T-helper 9 cell (primary cell): ENCODE measurements at places on chromosomes 3 and 15.
A peak's percentile ranks its signal among the peaks of the same experiment; 100 is the strongest.

GRCh38 chr15:64503197-64503596 lies 42.8 kb downstream of the ZNF609 start:
- no peak for DNase-seq

DNA sequence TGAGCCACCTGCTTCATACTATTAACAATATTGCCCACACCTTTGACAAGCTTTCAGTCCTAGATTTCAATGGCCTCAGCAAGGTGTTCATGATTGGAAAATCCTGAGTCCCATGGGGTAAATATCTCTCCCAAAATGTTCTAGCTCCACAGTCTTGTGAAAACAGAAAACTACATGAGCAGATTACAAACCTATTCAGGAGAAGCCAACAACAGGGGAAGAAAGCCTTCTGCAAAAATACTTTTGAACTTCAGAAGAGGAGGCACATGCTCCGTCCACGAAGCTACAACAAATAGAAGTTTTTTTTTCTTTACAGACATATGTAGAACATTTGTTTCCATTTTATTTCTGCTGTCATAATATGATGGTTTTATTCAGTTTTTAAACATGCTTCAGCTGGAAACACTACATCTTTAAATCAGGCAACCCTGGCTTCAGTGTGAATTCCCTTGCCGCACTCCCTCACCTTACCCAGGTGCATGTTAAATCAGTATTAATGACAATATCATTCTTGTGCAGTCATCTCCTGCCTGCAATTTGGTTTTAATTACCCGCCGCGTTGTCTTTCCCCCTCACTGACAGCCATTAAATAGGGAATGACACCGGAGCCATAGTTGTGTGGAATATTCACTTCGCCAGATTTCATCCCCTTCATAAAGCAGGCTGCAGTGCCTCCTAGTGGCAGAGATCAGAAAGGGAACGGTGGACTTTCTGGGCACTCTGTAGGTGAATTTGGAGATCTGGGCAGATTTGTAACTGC lies 725.5 kb upstream of the ARRDC4 start:
- no peak for DNase-seq

- DNase-seq, result no peak
These were observed 4.5 kb downstream of the EOGT start for GRCh38 chr3:69008980-69009379.

DNA sequence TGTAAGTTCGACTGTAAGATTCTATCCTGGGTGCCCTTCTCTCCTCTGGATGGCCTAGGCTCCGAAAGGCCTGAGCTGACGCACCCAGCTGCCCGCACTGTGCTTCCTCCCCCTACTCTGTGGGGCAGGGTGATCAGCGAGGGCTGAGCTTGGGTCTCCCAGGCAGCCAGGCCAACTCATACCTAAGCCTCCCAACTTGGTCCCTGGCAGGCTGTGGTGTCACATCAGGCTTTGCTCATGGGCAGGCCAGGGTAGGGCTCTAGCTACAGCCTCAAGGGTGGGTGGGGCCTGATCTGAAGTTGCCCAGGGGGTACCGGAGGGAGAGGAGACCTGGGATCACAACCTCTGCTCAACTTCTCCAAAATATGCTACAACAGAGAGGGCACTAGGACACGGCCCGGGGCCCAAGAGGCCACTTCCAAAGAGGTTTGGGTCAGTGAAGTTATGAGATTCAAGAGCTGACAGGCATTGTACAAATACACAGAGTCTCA lies 123.1 kb downstream of the ADCY5 start:
- DNase-seq, result no peak

DNA sequence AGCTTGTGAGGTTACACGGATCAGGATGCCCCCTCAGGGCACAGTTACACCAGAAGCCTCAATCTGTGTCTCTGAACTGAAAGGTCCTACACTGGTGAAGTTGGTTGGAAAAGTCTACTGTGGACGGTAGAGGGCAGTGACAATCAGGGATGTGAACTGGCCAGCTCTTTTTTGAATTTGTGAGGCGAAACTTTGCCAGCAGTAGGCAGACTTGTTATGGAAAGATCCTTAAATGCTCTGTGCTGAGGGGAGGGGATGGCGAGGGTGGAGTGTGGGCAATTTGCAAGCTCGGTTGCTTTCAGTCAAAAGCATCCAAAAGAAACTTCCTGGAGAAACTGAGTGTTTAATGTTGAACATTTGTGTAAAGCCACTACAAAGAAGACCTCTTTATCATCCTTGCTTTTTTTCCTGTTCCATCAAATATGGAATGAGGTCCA lies 127.4 kb upstream of the ABHD17C start:
- no peak for DNase-seq

DNA sequence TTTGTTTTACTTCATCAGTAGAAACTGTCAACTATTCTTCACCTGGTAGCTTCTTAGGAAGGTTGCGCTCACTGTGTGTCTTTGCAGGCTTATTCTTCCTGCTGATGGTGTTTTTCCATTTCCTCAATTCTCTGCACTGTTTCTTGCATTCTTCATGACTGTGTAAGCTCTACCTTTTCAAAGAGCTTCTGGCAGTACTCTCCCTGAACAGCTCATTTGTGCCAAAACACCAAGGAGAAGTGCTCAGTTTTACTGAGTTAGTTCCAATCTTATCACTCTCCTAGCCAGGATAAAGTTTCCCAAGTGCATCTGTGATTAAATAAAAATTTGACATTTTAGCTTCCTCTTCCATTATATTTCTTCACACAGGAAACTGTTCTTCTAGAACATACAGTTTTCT lies 339.8 kb downstream of the EPHA3 start:
- no peak for DNase-seq

GRCh38 chr3:190336516-190337189 lies 14.4 kb upstream of the CLDN1 start:
- no peak for DNase-seq

GRCh38 chr3:60584250-60584649 lies 667.0 kb downstream of the FHIT start:
- no peak for DNase-seq

- no peak for DNase-seq
These were observed 23.8 kb upstream of the SNX22 start for GRCh38 chr15:64127521-64128270.

DNA sequence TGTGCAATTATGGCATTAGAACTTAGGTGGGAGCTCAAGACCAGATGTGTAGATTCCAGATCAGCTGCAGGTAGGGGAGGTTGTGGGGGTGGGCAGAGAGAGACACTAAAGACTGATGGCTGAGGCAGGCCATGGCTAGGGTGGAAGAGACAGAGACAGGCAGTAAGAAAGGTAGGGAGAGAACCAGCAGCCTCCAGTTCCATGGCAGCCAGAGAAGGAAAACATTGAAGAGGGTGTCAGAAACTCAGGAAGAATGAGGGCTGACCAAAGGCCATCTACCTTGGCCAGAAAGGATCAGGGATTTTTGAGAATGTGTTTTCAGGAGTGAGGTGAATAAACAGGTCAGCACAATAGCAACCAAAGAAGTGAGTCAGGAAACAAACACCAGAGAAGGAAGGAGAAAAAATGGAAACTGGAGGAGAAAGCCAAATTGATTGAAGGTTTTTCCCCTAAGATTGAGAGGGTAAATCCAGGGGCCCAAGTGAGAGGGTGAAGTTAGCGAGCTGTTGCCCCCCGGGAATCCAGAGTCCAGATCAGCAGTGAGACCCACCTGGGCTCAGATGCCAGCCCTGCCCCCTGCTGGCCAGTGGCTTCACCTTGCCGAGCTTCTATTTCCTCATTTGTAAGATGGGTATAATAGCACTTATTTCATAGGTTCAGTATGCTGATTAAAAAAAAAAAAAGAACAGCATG lies 41.0 kb downstream of the ABHD2 start:
- DNase-seq, result peak; percentile 54

- DNase-seq, result no peak
These were observed 63.0 kb upstream of the MB21D2 start for GRCh38 chr3:192980632-192981031.

GRCh38 chr3:13479332-13479581 lies 849 bp upstream of the HDAC11 start:
- no peak for DNase-seq

DNA sequence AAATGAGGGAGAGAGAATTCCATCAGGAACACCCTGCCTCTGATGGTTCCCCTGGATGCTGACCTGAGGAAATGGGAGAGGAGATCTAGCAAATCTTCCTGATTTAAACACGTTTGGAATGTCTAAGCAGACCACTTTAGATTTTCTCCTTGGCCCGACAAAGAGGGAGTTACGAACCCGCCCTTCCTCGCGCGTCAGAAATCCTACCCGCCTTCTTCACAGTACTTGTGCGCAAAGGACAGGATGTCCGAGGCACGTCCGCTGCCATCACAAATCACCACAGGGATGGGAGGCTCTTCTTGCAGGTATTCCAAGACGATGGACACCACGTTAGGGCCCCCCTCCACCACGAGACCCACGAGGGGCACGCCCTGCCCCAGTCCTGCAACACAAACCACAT lies 38.6 kb downstream of the TRPM1 start:
- no peak for DNase-seq

DNA sequence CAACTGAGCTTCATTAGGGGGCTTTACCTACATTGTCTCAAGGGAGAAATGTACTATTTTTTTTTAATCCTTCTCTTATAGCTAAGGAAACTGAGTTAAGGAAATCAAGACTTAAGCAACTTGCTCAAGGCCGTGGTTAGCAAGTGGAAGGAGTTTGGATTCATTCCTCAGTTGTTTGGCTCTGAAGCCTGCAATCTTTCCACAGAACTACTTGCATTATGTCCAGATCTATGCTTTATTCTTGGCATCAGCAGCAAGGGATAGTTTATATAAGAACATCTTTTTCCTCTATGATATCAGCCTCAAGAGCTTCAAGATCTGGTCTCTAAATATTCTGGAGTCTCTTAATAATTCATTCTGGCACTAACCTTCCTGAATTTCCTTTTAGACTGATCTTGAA lies 182.4 kb downstream of the SV2B start:
- DNase-seq, result no peak

- DNase-seq, result no peak
These were observed 9.3 kb upstream of the NR2E3 start for GRCh38 chr15:71800835-71801745.

- no peak for DNase-seq
These were observed 32.2 kb upstream of the TRH start for GRCh38 chr3:129942296-129942695.

- no peak for DNase-seq
These were observed 52.2 kb downstream of the PLD1 start for GRCh38 chr3:171758109-171758508.

GRCh38 chr3:148815316-148816110 lies 12.1 kb upstream of the CPB1 start:
- DNase-seq, result no peak

DNA sequence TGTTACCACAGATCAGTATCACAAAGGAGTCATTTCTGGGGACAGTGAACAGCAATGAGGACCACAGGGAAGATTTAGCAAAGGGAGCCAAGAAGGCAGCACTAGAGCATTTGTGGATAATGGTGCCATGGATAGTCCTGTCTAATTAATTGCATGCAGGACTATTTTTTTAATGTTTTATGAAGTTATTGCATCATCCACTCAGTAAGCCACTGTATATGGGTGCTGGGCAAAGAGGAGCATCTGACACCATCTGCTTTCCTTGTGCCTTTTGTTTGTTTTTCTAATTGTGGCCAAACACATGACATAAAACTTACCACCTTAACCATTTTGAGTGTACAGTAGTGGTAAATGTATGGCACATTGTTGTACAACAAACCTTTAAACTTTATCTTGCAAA lies 301.1 kb upstream of the LRRFIP2 start:
- no peak for DNase-seq

- DNase-seq, result no peak
These were observed 25.5 kb upstream of the CSPG4 start for GRCh38 chr15:75738014-75738646.

DNA sequence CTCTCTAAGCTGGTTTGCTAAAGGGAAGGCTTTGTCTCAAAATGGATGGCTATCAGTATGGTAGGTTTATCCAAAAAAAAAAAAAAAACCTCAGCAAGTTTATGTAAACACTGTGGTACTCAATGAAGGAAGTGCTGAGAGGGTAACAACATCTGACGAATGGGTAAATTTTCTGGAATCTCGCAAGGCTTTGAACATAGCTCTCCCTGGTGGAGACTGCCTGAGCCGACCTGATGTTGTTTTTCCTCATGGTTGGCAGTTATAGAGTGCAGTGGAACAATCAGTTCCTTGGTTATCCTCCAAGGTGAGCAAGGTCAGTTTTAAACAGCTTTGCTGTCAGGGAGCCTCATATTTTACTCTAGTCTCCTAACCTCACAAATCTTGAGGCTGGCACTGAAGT lies 94.6 kb downstream of the ZPLD1 start:
- DNase-seq, result no peak

DNA sequence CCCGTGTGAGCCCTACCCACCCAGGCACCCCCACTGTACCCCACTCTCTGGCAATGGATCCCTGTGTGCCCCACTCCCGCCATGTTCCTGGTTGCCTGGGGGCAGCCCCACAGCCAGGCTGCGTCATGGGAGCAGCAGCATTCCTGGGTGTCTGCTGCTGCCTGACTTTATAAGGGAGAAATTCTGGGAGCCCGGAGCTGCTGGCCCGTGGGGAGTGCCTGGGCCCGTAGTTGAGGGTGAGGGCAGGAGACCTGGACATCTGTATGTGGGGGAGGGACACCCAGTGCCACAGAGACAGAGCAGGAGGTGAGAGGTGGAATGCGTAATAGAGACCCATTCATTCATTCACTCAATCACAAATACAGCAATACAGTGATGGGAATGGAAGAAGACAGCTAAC lies 15.1 kb downstream of the CSPG4 start:
- no peak for DNase-seq
